ENCODE measurements at places on chromosomes 4 and X.

GRCh38 chr4:92100975-92101374 is 202.8 kb upstream of the GRID2 start:
- DNase-seq, result no peak

DNA sequence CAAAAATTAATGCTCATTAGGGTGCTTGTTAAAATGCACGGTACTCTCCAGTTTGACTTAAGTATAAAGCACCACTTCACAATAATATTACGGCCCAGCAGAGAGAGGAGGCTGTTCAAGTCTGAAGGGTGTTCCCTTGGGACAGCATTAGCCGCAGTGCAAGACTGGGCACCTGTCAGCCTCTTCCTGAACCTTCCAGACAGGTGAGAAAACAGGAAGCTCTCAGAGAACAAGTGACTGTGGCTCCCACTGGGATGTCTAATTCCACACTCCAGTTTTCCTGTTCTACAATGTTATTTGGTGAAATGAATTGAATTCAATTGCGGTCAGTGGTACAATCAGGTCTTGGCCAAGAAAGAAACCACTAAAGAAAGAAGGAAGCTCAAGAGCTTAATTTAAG is 414.4 kb downstream of the SMARCA1 start:
- no peak for DNase-seq

GRCh38 chrX:141341743-141342142 is 99.4 kb upstream of the SPANXC start:
- DNase-seq, result no peak

DNA sequence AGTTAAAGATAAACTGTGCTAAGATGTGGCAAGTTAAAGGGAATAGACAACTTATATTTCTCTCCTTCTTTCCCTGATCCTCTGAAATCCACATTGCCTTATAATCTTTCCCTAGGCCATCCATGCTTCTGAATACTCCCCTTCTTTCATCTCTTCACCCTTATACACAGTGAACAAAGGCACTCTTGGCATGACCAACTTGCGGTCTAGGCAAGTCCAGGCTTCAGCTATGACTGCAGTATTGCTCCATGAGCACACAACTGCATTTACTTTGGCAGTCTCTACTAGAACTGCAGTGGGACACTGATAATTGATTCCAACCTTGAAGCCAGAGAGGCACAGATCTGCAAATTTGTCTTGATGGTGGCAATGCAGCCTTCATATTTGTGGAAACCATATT is 24.2 kb upstream of the UBA6 start:
- no peak for DNase-seq

GRCh38 chr4:122636697-122637096 is 15.8 kb upstream of the IL21 start:
- no peak for DNase-seq

DNA sequence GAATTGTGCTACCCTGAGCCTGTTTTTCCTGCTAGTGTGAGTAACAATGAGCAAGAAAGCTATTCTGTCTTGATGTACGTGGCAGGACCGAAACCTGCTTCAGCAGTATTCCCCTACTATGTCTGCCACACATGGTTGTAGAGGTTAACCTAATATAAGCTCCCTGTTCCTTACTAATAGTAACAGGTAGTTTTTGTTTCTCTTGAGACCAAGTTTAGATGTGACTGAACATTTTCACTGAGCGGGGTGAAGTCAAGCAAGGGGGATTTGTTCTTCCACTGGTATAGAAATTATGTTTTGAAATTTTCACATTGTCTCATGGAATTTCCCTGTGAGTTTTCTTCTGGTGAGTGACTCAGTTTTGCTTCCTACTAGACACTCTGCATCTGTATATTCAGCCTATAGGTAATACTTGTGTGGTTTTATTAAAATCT is 37.3 kb downstream of the RRAGB start:
- DNase-seq, result no peak

DNA sequence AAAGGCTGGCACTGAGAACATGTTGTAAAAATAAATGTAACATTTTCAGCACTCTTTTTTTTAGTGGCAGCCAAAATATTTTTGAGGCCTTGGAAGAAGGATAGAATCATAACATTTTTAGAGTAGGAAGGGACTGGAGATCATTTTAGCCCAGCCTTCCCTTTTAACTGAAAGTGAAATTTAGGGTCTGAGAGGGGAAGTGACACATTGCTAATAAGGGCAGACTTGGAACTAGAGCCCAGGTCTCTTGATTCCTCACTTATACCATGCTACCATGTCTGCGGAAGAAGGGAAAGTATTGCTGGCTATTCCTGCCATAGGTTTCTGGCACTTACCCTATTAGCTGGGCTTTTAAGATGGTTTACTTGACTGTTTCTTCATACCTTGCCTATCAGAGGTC is 4.8 kb downstream of the WDR44 start:
- no peak for DNase-seq

DNA sequence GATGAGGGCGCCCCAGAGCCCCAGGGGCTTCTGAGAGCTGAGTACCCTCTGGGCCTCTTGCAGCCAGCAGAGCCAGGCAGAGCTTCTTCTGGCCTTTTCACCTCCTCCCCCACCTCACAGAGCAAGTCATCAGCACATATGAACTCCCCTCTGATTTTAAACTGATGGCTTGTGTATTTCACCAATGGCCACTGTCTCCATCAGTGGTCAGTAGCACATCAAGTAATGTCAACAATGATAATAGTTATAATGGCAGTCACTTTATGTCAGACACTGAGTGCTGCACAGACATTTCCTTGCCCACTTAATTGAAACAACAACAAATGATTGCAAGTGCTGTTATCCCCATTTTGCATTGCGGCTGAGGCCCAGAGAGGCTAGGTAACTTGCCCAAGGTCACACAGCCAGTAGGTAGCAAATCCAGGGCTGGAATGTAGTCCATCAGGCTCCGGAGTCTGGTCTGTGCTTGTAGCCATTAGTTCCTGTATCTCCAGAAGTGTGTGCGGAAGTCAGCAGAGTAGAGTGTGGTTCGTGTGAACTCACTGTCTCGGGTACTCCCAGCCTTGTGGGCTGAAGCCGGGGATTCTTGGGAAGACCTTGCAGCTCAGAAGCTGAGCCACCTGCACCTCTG is 3.0 kb downstream of the ATP2B3 start:
- DNase-seq, result no peak

DNA sequence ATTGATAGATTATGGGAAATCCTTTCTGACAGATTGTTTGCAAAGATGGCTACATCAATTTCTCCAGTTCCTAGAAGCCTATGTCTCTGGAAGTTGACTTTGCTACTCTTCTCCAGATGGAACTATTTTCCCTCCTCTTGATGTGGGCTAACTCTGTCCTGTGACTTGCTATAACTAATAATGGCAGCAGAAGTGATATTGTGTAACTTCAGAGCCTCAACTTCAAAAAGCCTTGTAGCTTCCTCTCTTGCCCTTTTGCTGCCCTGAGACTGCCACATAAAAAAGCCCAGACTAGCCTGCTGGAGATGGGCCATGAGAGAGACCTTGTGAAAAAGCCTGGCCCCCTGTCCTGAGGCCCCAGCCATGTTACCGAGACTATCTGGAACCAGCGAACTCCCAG is 210.7 kb upstream of the SLC7A11 start:
- DNase-seq, result no peak

- DNase-seq, result no peak
Observed at GRCh38 chr4:17309567-17310268, 202.2 kb downstream of the QDPR start.

DNA sequence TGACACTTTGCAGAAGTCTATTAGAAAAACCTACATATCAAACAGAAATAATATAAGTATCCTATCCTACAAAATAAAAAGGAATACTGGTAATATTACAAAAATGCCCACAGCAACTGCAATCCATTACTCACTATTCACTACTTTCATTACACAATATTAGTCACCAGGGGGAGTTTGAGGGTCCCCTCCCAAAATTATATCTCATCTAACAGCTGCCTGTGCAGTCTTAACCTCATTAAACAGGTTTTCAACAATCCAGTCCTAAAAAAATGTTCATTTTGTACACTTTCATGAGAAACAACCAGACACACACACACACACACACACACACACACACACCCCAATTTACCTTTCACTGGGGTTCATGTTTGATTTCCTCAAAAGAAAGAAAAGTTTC is 2.9 kb downstream of the CLOCK start:
- DNase-seq, result no peak

DNA sequence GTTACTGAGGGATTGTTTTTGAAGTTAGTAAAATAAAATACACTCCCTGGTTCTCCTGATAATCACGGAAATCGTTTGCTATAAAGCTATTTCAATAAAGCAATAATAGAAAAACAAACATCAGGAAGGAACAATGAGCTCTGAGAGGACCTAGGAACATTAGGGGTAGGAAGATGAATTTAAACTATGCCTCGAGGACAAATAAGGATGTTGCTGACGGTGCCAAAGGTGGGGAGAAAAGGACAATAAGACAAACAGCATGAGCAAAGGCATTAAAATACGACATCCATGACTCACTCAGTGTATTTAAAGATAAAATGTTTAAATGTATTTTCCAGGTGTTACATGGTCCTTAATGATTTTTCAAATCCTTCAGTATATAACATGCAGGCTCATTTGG is 110.3 kb downstream of the MTNR1A start:
- DNase-seq, result no peak

DNA sequence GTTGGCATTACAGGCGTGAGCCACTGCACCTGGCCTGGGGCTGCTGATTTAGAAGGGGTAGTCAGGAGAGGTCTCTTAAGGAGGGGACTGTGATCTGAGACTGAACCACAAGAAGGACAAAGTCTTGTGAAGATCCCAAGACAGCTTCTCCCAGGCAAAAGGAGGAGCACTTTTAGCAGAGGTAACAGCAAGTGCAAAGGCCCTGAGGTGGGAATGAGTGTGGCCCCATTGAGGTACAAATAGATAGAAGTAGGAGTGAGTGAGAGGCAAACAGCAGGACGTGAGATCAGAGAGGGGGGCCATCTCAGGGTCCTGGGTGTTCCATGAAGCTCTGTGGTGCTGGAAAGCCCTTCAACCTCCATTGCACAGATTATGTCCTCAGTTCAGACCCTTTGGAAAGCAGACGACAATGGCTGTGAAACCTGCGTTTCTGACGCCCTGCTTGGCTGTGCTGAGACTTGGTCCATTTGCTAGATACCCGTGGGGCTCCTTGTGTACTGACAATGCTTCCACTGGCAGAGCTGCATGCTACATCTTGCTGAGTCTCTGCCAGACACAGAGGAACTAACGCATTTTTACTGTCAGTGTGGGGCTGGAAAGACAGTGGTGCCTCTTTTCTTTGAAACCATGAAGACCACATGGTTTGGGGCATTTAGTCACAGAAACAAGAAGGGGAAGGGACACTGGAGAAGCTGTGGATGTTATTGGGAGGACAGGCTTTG is 1.3 kb upstream of the CCKAR start:
- no peak for DNase-seq

DNA sequence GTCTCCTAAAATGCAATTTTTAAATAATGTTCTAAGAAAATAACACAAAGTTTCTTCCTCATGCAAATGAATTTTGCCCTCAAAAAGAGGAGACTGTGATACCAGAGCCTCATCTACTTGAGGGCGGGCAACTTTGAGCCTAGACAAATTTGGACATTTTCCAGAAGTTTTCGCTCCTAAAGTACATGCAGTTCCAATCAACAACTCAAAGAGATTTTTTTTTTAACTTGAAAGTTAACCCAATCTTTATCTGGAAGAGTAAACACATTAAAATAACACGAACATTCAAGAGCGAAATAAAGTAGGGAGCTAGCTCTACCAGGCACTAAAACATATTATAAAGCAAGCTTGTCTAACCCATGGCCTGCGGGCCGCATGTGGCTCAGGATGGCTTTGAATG is 29.4 kb upstream of the FBXW7 start:
- DNase-seq, result no peak

DNA sequence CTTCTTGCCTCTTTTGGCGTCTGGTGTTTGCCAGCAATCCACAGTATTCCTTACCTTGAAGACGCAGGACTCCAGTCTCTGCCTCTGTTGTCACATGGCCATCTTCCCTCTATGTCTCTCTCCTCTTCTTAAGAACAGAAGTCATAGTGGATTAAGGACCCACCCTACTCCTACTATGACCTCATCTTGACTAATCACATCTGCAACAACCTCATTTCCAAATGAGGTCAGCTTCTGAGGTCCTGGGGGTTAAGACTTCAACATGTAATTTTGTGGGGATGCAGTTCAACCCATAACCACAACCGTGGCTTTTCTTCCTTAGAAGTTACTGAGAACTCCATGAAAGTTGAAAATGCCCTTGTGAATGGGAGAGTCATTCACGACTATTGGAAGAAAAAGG is 23.3 kb downstream of the TLR8 start:
- peak; percentile 38 for DNase-seq

GRCh38 chrX:110287605-110288004 is 30.3 kb downstream of the AMMECR1 start:
- no peak for DNase-seq

- DNase-seq, result no peak
Observed at GRCh38 chrX:42565739-42566138, 212.2 kb downstream of the PPP1R2C start.

- no peak for DNase-seq
Observed at GRCh38 chr4:53444954-53445353, 67.5 kb downstream of the FIP1L1 start.

- no peak for DNase-seq
Observed at GRCh38 chr4:69591364-69591763, 48.1 kb downstream of the UGT2A2 start.

DNA sequence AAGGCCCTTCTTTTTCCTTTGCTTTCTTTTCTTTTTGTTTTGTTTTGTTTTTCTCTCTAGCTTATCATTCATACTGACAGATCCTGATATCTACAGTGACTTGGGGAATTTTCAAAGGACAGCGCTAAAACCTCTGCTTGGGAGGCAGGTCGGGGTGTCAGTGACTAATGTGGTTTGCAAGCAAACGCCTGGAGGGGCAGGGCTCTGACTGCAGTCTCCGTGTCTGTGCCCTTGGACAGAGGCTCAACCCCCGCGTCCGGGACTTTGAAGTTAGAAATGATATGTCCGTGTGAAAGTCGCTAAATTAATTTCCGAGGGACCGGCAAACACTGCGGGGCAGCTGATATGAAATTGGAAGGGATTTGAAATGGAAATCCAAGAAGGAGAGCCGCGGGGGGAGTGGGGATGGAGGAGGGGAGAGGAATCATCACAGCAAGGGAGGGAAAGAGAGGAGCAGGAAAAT is 312.4 kb downstream of the DHRSX start:
- DNase-seq, result peak; percentile 73

- no peak for DNase-seq
Observed at GRCh38 chr4:37918653-37919052, 27.8 kb downstream of the TBC1D1 start.

- DNase-seq, result no peak
Observed at GRCh38 chr4:41524425-41524824, 13.5 kb upstream of the LIMCH1 start.

GRCh38 chr4:92215476-92215875 is 88.3 kb upstream of the GRID2 start:
- DNase-seq, result no peak

- no peak for DNase-seq
Observed at GRCh38 chr4:40617872-40618271, 11.8 kb downstream of the RBM47 start.

GRCh38 chr4:101022151-101023024 is 324.9 kb downstream of the PPP3CA start:
- no peak for DNase-seq

GRCh38 chr4:175784986-175785525 is 27.0 kb downstream of the GPM6A start:
- peak; percentile 75 for DNase-seq
